ENCODE measurements at places on chromosomes 6 and 20.

DNA sequence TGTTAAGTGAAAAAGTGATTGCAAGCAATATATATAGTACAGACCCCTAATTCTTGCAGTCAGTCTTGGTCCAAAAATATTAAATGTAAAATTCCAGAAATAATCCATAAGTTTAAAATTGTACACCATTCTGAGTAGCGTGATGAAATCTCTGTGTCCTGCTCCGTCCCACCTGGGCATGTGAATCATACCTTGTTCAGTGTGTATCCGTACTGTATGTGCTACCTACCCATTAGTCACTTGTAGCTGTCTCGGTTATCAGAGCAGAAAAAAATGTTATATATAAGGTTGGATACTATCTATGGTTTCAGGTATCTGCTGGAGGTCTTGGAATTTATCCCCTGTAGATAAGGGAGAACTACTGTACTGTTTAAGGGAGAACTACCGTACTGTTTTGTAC is 16.3 kb downstream of the IRAK1BP1 start:
- no peak for DNase-seq

- DNase-seq: no peak
Measured at GRCh38 chr6:10404799-10405512, 9.9 kb downstream of the TFAP2A start.

GRCh38 chr6:61810047-61810446 is 476.0 kb downstream of the KHDRBS2 start:
- DNase-seq: no peak

- DNase-seq: no peak
Measured at GRCh38 chr6:161035981-161036263, 44.4 kb downstream of the MAP3K4 start.

- DNase-seq: no peak
Measured at GRCh38 chr6:136012198-136012887, 160.8 kb downstream of the PDE7B start.

DNA sequence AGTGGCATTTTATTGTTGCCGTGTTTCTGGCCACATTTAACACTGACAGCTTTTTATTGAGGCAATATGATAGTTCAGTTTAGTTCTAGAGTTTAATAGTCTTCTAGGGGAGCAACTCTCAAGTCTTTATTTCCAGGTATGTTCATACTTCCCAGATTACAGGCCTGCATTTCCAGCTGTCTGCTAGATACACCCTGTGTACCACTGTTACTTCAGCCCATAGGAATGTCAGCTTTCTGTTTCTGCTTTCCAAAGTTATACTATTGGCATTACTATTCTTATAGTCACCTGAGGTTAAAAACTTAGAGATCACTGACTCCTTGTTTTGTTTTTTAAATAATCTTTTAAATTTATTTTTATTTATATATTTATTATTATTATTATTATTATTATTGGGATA is 7.6 kb downstream of the ZNF451 start:
- no peak for DNase-seq

DNA sequence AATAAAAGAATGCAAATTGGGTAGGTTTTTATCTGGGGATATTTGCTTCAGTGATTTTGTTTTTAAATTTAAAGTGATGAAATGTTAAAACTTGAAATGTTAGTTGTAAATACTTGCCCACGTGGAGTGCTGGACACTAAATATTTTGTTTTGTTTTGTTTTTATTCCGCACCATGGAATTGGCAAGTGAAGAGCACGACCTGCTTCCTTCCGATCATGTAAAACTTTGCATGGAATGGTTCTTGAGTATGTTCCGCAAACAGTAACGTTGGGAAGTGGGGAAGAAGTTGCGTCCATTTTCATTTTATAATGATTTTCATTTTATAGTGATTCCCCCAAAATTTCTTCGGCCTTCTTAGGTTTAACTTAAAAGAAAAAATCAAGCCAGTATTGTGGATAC is 765 bp downstream of the IRAK1BP1 start:
- DNase-seq: no peak

DNA sequence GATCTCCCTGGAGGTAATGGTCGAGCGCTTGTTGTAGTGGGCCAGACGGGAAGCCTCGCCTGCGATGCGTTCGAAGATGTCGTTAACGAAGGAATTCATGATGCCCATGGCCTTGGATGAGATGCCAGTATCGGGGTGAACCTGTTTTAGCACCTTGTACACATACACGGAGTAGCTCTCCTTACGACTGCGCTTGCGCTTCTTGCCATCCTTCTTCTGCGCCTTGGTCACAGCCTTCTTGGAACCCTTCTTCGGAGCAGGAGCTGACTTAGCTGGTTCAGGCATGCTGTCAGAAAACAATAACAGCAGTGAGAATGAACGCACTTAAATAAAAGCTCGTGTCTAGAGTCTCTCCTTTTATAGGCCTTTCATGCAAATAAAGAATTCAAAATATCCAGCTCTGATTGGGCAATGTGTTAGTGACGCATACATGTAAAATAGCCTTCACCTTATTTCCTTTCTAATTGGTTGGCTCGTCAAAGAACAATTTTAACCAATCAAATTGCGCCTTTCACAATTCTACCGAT is 129.2 kb downstream of the HFE start:
- peak; percentile 45 for DNase-seq

DNA sequence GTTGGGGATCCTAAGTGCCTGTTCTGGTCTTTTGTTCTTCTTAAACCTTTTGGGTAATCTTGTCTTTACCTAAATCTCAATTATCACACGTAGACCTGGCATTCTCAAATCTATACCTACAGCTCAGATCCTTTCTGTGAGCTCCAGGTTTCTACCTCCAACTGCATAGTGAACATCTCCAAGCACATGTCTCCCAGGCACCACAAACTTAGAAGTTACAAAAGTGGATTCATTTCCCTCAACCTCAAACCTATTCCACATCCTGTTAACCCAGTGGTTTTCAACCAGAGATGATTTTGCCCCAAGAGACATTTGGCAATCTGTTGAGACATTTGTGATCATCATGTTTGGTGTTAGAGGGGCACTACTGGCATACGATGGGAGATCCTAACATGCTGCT is 183.5 kb downstream of the TENT5A start:
- DNase-seq: no peak

DNA sequence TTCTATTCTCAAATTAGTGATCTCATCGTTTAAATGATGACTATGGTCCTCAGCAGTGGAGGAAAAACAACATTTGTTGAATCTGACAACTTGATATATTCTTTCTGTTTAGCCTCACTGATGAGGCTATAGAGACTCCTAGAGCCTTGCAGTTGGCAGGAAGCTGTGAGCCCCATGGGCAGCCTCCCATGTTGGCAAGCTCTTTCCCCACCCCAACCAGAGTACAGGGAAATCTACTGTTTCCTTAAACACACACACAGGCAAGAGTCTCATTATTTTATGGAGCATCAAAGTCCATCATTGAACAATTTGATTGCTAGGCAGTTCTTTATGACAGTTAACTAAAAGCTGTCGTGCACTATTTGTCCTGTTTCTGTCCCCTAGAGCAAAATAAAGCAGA is 498.2 kb upstream of the CITED2 start:
- DNase-seq: no peak

DNA sequence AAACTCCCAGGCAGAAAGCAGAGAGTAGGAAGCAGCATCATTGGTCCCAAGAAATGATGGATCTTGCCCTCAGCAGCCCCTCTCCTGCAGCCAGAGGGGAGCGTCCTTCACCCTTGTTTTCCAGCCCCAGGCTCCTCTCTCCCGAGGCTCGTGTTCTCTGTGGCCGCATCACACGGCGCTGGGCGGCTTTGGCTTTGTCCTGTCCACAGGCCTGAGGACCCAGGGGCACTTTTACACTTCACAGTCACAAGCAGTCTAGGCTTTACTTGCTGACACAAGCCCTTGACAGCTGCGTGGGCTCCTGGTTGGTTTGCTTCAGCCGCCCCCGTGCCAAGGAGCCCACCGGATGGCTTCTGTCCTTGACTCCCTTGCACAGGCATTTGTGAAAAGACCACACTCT is 175.4 kb upstream of the THBS2 start:
- DNase-seq: no peak

DNA sequence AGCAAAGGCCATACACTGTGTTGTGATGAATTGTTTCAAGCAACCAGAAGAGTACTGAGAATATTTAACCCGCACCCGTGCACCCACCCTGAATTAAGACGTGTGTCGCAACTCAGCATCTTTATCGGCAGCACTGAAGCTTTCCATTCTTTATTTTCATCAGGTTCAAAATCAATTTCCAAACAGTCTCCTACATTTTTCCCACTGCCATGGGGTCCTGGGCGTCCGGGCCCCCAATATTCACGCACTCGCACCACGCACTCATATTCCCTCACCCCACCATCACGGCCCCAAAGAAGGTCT is 1.8 kb downstream of the LTB start:
- no peak for DNase-seq

DNA sequence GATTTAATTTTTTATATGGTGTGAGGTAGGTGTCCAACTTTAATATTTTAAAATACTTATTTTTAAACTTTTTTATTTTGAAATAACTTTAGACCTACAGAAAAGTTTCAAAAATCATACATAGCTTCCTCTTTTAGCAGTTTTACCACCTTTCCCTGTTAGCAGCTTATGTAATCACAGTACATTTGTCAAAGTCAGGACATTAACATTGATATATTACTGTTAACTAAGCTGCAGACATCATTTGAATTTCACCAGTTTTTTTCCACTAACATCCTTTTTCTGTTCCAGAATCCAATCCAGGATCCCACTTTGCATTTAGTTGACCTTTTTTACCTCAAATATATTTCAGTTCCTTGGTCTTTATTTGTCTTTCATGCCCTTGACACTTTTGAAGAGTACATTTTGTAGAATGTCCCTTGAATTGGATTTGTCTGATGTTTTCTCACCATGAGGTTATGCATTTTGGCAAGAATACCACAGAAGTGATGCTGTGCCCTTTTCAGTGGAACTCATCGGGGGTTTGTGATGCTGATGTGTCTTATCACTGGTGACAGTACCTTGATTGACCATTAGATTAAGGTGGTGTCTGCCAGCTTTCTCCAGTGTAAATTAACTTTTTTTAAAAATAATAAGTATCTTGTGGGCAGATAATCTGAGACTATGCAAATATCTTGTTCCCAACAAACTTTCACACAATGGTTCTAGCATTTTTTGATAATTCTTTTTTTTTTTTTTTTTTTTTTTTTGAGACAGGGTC is 33.4 kb downstream of the TTLL9 start:
- DNase-seq: no peak

- DNase-seq: no peak
Measured at GRCh38 chr6:140602431-140603248, 1228.2 kb upstream of the CITED2 start.

GRCh38 chr6:122082370-122082769 is 317.1 kb upstream of the HSF2 start:
- DNase-seq: no peak

GRCh38 chr6:111615916-111616612 is 10.4 kb upstream of the TRAF3IP2 start:
- DNase-seq: no peak

DNA sequence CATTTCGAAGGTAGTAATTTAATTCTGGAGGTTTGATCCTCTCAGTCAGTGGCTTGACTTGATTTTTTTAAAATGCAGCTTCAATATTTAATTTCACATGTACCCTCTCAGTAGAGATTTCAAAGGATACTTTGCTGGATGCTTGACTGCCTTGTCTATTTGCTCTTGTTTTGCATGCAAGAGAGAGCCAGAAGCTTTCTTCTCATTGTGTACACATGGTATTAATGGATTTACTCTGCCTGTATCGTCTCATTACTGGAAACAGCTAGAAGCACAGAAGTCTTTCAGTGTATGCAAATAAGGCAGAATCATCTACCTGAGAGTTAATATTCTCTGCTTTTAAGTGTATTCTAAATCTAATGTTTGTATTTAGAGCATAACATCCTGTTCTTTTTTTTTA is 84.3 kb upstream of the FOXO3 start:
- DNase-seq: no peak

- peak; percentile 35 for DNase-seq
Measured at GRCh38 chr6:44268095-44268628, 2.1 kb upstream of the TMEM151B start.

- no peak for DNase-seq
Measured at GRCh38 chr6:1633366-1634021, 23.8 kb downstream of the FOXC1 start.

DNA sequence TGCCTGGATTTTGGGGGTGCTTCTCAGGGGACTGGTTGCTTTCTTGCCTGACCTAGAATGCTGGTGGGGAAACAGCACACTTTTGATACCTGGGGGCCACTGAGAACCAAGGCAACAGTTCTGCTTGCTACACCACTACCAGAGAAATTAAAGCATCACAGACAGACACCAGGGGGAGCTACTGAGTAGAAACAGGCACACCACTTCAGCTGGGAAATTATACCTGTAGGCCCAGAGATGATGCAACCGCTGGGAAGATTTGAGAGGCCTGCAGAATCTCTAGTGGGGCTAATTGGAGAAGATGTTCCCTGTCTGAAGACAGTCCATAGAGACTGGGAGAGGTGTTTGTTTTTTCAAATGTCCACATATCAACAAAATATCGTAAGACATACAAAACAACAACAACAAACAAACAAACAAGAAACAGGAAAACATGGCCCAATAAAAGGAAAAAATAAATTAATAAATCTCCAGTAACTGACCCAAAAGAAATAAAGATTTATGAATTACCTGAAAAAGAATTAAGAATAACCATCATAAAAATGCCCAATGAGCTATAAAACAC is 129.4 kb upstream of the RIN2 start:
- no peak for DNase-seq

DNA sequence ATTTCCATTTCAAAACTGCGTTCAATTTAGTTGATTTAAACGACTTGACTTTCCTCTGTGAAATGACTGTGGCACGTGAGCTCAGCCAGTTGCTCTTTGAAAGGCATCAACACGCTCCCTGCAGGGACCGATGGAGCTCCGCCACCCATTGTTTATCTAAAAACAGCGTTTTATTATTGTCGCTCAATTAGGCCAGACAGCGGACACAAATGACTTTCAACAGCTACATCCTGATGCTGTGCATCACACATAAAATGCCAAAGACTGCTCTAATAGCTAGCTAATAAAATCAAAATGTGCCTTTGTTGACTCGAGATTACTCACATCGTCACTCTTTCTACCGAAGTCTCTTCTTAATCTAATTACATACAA is 332.5 kb downstream of the CD83 start:
- DNase-seq: no peak

DNA sequence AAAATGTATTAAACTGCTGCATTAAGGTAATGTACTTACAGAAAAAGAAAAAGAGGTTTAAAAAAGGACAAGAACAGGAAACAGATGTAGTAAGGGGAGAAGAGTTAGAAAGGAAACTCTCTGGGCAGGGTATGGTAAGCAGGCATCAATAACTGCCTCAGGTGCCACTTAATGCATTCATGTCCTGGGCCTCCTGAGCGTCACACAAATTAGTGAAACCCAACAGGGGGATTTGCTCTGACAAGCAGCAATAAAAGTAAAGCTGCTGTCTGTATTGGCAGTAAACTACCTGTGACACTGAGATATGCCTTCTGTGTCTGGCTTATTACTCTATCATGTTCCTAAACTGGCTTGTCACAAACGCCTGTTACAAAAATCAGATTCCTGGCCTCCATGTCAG is 1.5 kb upstream of the EFHC1 start:
- DNase-seq: no peak

- no peak for DNase-seq
Measured at GRCh38 chr6:63634630-63635029, 972 bp upstream of the PHF3 start.

- DNase-seq: no peak
Measured at GRCh38 chr6:36216559-36216958, 20.0 kb downstream of the BRPF3 start.
